ENCODE measurements at places on chromosomes 13 and 19.

- no peak for DNase-seq
These were observed 16.5 kb downstream of the SHANK1 start for GRCh38 chr19:50702871-50703829.

DNA sequence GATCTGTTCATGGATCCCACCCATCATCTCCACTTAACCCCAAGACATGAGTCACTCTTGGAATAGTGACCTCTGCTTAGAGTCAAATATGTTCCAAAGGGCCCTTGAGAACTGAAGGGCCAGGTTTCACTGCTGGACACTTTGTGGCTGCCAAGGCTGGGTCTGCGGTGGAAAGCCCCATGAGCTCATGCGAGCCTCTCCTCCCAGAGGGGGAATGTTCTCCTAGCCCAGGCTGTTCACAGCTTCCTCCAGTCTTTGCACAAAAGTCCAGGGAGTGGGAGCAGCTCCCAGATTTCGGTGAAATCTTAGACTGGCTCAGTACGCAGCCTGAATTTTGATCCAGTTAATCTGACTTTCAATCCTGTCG lies 732 bp upstream of the DCLK1 start:
- no peak for DNase-seq

DNA sequence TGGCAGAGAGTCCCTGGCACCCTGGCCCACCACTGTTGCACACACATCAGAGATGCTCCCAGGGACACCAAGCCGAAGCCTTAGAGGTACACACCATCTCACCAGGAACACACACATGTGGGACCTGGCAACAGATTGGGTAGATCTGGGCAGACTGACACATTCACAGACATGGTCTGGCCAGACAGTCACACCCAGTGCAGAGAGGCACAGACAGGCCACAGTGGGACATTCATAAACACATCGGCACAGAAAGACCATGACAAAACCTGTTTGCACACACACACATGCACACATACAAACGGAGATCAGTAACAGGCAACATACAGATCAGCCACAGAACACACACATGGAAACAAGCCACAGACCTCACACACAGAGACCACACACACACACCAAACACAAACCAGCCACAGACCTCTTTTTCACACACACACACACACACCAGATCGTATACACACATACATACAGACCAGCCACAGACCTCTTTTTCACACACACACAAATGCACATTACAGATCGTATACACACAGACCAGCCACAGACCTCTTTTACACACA lies 6.3 kb upstream of the JUNB start:
- no peak for DNase-seq

DNA sequence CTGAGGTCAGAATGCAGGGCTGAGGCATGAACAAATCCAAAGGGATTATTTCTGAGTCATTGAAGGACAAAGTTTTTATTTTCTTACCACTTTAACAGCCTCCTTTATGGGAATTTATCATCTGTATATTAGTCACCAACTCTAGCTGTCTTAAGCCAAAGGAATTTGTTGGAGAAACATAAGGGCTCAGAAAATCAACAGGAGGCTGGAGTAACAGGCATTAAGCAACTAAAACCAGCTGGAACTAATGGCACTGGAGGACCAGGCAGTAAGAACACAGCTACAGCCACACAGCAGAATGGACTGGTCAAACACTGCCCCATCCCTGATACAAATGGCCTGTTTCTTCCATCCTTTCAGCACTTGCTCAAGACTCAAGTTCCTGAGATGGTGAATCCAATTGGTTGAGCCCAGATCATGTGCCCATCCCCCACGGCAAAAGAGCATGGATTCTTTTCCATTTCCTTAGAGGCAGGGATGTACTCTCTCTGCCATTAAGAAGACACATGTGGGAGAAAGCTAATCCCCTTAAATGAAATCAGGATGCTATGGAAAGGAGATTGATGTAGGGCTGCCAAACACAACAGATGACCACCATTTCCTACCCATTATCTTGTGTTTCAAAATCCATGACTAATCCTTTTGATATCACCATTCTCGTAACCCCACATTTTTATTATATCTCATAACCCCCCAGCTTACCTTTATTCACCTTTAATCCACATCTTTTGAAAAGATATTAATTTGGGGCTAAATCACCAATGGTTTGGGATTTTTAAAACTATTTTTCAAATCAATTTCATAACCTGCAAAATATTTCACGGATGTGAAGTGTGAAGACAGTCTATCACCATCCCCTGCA lies 157.0 kb upstream of the FNDC3A start:
- no peak for DNase-seq

DNA sequence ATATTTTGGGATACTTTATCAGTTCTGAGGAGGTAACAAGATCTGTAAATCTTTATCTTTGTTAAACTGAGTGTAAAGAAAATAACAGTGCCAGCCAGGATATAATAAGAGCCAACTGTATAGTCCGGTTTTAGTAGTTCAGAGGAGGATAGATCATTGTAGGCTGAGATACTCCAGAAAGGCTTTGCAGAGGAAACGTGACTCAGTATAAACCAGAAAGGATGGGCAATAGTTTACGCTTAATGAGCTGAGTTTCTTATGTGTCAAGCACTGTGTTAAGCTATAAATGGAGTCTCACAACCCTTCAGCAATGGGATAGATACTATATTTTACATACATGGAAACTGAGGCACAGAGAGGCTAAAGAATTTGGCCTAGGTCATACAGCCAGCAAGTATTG lies 3.8 kb downstream of the RFXAP start:
- no peak for DNase-seq

DNA sequence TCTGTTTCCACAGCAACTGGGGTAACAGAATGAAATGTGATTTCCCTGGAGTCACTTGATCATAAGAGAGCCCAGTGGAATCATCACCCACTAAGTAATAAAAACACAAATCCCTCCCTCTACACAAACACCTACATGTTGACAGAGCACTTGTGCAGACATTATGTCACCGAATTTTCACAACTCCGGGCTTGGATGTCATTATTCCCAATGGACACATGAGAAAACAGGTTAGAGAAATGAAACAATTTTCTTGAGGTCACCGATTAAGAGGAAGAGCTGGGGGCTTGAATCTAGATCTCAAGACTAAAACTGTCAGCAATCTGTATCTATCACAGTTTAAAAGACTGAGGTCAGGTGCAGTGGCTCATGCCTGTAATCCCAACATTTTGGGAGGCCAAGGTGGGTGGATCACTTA lies 3.1 kb downstream of the XRCC1 start:
- DNase-seq: no peak

GRCh38 chr13:110646442-110647364 lies 31.4 kb downstream of the NAXD start:
- no peak for DNase-seq

- DNase-seq: no peak
These were observed 182.1 kb downstream of the POSTN start for GRCh38 chr13:37416291-37417059.

DNA sequence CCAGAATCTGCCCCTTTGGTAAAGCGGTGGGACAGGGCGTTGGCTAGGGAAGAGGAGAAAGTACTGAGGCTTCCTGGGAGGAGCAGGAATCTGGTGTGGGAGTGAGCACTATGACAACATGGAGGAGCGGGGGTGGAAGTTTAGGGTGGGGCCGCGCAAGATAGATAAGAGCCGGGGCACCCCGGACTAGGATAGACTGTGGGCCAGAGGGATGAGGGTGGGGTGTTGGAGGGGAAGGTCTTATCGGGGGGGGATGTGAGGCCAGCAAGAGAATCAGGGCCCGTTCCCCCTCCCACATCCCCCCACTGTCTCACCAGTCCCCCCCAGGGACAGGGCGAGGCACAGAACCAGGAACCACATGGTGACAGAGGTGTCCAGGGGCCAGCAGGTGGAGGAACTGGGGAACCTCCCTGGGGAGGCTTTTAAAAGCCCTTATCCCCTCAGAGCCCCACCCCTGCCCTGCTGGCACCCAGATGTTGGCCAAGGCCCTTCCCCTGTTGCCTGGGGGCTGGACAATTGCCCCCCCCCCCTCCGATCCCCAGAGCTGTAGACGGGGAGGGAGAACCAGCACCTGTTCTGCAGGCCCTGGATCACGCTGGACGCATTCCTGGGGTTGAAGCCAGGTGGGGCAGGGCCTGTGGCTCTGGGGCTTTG lies at the start of gene KLK1:
TSS of gene KLK1 (minus strand) at position 399 of the 654 bp plus-strand sequence. CDS start at position 360, 39 bp downstream.
- DNase-seq: no peak

GRCh38 chr19:30969591-30969990 lies 379.6 kb downstream of the TSHZ3 start:
- no peak for DNase-seq

- DNase-seq: no peak
These were observed 334.3 kb downstream of the DLEU7 start for GRCh38 chr13:50509167-50509566.

- no peak for DNase-seq
These were observed 52.9 kb downstream of the OR10H4 start for GRCh38 chr19:16001481-16002312.

- no peak for DNase-seq
These were observed 21.6 kb downstream of the MYCBP2 start for GRCh38 chr13:77305266-77305665.
